ENCODE measurements at places on chromosomes 1 and 21. TPM values are rescaled to one million over a fixed set of nuclear protein-coding genes. Genes with fewer than 3 reads are reported as not detected.

DNA sequence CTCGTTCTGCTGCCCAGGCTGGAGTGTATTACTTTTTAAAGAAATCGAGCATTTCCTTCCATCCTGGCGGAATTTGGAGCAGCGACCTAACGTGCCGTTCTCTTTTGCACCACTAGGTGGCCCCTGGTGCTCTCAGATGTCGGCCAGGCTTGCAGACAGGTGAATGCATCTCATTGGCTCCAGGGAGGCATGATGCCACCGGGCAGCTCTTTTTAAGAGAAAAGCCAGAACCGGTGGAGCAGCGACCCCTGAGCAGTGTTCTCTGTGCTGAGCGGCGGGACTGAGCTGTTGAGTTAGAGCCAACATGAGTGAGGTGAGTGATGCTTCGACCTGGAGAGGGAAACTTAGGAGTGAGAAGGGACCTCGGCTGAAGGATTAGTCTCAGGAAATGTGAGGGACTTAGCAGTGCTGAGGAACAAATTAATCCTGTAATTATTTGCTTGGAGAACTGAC, at the start of gene PCP4:
TSS of gene PCP4 (plus strand) at position 241 of the 453 bp plus-strand sequence. CDS start at position 305, 64 bp downstream.
- DNase-seq, result no peak

DNA sequence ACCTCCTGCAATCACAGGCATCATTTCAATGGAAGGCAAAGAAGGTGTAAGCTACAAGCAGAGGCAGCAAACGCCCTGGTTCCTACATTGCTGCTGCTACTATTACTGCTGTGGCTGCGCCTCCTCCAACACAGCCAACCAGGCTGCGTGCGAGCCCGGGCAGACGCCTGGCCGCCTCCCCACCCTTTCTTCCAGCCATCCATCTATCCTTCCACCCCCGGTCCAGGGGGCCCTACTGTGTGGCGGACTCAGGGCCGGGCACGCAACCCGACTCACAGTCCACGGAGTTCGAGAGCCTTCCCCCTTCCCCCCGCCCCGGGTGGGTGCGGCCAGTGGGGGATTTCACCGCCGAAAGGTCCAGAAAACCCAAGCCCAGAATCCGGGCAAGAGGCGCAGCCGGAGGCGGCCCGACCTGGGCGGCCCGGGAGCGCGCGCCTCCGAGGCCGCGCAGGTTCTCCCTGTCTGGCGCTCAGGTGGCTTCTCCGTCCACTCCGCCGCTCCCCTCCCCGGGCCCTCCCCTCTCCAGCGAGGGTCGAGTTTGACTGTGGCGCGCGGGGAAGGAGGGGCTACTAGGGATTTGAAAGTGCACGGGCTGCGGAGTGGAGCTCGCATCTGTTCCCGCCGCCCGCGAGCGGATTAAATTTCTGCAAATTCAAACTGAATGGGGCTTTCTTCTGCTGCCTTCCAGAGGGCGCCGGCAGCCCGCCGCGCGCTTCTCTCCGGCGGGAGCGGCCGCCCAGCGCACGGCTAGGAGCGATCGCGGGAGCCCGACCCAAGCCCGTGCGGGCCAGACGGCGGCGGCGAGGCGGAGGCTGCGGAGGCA, at the start of gene HUNK:
TSS of gene HUNK (plus strand) at position 569 of the 823 bp plus-strand sequence. CDS start 655 bp downstream, outside the sequence.
- no peak for DNase-seq

The LINGO4 gene
- total RNA-seq, result not detected

The HHIPL2 gene
- total RNA-seq, result 1.8 TPM

DNA sequence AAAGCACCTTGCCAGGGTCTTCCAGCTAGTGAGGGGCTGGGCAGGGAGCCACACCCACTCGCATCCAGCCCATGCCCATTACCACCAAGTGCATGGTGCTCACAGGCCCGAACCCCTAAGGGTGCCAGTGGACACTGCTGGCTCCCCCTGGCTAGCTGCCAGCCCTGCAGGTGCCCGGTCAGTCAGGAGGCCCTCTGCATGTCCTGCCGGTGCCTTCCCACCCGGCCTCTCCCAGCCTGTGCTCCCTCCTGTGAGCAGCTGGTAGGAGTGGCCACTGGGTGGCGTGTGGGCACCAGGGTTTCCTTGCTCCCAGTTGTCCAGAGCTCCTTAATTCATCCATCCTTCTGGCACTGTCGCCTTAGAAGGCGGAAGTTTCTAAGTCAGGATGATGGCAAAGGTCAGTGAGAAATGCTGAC, 33.4 kb downstream of the QSOX1 start:
- DNase-seq, result no peak

GRCh38 chr1:40563266-40563665, 31.8 kb downstream of the ZNF684 start:
- DNase-seq, result no peak

DNA sequence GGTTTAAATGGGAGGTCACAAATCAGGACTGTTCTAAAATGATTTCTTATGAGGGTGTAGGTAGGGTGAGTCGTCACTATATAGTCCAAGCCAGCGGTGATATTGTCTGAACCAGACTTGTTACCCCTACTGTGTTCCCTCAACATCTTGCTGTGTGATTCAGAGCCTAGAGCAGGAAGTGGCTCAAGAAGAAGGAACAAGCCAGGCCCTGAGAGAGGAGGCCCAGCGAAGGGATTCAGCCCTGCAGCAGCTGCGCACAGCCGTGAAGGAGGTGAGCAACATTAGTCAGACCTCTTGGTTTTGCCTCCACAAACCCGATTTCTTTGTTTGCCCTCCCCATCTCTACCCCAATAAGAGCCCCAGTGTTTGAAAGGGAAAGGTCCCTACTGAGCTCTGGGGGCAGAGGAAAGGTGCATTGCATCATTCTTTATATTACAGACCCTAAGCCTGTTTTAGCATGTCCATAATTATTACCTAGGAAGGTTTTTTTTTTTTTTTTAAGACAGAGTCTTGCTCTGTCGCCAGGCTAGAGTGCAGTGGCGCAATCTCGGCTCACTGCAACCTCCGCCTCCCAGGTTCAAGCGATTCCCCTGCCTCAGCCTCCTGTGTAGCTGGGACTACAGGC, 5.0 kb upstream of the SH3BGRL3 start:
- no peak for DNase-seq

- DNase-seq, result no peak
Measured at GRCh38 chr1:150968491-150968890, 6.1 kb downstream of the CERS2 start.

- DNase-seq, result no peak
Measured at GRCh38 chr1:165073185-165074007, 283.1 kb downstream of the LMX1A start.

- DNase-seq, result no peak
Measured at GRCh38 chr1:92820024-92820423, 11.8 kb upstream of the RPL5 start.

DNA sequence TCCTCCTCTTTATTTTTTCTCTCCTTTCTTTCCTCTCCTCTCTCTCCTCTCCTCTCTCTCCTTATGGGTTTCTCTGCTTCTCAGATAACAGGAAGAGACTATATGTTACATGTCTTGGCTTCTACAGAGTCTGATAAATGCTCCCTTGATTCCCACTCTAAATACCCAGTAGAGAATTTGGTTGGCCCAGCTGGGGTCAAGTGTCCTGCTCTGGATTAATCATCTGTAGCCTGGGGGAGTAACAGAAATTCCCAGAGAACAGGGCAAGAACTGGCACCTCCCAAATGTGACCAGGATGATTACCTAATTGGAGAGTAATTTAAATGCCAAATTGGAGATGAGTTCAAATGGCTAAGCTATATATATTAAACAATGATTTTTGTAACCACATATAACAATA, 146.1 kb upstream of the LMO4 start:
- no peak for DNase-seq

DNA sequence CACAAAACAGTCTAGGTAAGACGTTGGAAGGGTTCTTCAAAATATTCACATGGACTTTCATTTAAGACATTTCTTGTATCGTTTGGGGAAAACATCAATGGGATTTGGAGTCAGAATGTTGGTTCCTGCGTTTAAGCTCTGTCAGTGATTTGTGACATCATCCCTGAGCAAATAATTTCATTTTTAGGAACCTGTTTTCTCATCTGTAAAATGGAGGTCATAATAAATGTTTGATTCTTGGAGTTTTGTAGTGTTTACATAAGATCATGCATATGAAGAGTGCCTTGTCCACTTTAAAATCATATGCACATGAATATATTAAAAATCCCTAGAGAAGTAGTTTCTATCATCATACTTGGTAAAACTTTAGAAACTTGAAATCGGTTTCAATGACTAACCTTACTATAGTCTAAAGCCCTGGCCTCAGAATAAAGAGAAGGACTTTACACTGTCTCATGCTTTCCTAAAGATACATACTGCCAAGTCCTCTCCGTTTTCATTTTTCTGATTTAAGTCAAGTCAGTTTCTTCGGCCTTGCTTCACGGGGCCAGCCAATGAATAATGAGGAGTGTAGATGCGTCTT, 178.4 kb downstream of the ADSS2 start:
- no peak for DNase-seq

GRCh38 chr21:41830764-41831452, 48.2 kb downstream of the PRDM15 start:
- DNase-seq, result no peak

Measured in natural killer cell treated with Interleukin-12 subunit alpha and Interleukin-12 subunit beta and Interleukin-15 and Interleukin-18, amount 100 ng/mL, for 72 hours (primary cell).